Osteocyte (in vitro differentiated cells): ENCODE measurements at places on chromosomes 3 and 15. TPM values are rescaled to one million over a fixed set of nuclear protein-coding genes. Genes with fewer than 3 reads are reported as not detected.
A peak's percentile ranks its signal among the peaks of the same experiment; 100 is the strongest.

- H3K27ac ChIP-seq: no peak overlapping the region
- H3K4me3 ChIP-seq: no peak overlapping the region
- H3K4me1 ChIP-seq: peaks cover 7% of the 10 kb centered on the region
Observed at GRCh38 chr3:143278721-143279120, 159.2 kb downstream of the CHST2 start.

Gene USP19
- 75.7 and 75.9 TPM in 2 replicates for total RNA-seq

DNA sequence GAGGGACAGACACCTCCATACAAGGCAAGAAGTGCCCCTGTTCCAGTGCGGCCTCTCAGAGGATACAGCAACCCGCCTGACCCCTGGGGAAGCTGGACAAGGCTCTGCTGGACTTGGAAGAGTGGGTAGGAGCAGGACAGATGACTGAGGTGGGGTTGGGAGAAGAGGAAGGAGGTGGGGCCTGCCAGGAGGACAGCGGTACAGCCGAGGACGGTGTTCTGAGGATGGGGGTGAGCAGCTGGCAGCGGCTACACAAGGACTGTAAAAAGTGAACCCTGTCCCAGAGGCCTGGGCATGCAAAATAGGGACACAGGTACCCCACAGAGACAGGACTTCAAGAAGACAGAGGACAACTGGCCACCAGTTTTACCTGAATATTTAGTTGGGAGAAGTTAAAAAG is 23.5 kb upstream of the ELP6 start:
- H3K27ac ChIP-seq: no peak overlapping the region
- no peaks in the 10 kb centered on the region for H3K36me3 ChIP-seq
- H3K4me1 ChIP-seq: no peaks in the 10 kb centered on the region
- peaks cover 10% of the 10 kb centered on the region for H3K27me3 ChIP-seq
- no peak overlapping the region for H3K4me3 ChIP-seq

GRCh38 chr15:79960502-79961212 is 10.3 kb downstream of the BCL2A1 start:
- DNase-seq: no peak
- no peak overlapping the region for H3K27ac ChIP-seq
- no peak overlapping the region for H3K4me3 ChIP-seq
- no peaks in the 10 kb centered on the region for H3K36me3 ChIP-seq
- H3K27me3 ChIP-seq: no peaks in the 10 kb centered on the region
- no peaks in the 10 kb centered on the region for H3K4me1 ChIP-seq

DNA sequence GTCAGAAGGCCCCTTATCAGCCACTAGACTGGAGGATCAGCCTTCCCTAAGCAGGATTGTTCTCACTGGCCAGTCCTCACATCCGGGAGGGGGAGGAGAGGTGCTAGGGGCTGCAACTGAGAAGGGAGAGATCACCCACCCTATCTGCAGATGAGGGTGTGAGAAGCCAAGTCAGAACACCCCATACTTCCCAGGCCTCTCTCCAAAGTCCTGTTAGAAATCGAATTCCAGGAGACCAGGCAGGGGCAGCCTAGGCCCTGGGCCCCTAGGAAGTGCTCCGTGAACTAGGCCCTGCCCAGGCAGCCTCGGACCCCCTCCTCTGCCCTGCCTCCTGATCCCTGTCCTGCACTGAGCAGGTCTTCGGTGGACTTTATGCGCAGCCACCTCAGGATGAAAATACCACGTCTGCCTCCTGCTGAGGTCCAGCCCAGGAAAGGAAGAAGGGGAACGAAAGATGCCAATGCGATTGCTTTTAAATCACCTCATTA is 933 bp downstream of the DZIP1L start:
- peak overlapping the region; percentile 93 for H3K4me3 ChIP-seq
- no peak for DNase-seq
- peaks cover 35% of the 10 kb centered on the region for H3K4me1 ChIP-seq
- peak overlapping the region; percentile 92 for H3K27ac ChIP-seq

DNA sequence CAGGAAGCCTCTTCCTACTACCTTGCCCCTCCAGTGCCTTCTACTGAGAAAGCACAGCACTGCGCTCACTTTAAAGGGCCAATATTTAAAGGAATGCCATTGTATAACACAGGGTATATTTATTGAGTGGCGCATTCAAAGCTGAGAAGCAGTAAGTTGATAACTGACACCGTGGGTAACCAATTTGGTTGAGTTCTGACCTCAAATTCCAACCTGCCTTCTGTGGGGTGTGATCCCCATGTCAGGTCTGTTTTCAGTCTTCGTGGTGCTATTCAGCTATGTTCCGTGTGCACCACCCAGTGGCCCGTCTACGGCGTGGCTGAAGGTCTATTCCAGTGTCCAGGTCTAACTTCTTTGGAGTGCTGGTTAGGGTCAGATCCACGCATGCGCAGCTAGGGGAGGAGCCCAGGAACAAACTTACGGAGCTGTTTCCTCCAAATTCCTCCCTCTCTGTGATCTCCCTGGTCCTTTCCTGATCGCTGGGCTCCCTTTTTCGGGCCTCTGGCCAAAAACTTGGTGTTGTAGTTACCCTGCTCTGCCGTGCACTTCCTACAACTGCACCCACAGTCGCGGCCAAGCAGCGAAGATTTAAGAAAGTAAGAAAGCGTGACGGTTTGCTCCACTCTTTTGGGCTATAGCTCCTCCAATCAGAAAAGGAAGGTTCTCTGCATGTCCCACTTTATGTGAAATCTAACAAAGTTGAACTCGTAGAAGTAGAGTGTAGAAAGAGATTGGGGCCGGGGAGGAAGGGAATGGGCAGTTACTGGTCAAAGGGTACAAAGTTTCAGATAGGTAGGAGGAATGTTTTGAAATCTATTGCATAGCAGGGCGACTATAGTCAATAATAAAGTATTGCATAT is 7.7 kb downstream of the LRRC2 start:
- H3K4me3 ChIP-seq: peak overlapping the region; percentile 68
- DNase-seq: peak; percentile 84
- H3K27ac ChIP-seq: peak overlapping the region; percentile 3
- peaks cover 7% of the 10 kb centered on the region for H3K36me3 ChIP-seq
- H3K27me3 ChIP-seq: no peaks in the 10 kb centered on the region
